ENCODE measurements at places on chromosomes 1 and 21.

GRCh38 chr1:41073971-41074370 lies 52.4 kb upstream of the SLFNL1 start:
- no peak for DNase-seq

DNA sequence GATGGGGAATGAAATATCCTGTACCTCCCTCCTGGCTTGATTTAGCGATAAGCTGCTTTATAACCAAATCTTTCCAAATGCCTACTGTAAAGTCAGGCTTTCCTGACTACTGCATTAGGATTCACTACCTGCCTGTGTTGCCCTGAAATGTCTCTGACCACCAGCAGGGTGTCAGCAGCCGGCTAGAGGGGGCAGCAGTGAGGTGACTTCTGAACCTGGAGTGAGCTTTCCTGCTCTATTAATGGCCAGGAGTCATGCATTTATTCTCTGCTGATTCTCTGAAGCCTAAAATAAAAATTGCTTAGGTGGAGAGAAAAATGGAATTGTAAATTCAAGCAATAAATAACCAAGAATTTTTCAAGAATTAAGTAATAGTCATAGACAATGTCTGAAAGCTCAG lies 2.5 kb downstream of the BACE2 start:
- no peak for DNase-seq

DNA sequence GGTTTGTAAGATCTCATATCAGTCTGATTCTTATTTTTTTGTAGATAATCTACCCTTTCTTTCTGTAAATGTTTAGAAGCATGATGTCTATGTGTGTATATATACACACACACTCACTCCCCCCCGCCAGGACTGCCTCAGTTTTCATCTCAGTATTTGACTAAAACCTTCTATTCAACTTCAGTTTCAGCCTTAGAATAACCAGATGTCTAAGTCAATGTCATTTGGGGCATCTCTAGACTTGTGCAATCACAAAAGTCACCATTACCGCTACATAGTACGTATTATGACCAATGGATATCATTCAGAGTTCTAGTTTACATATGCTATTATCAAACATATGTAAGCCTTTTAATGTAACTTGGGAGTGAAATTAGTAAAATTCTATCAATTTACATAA lies 53.3 kb upstream of the BOLA1 start:
- DNase-seq: peak; percentile 17

DNA sequence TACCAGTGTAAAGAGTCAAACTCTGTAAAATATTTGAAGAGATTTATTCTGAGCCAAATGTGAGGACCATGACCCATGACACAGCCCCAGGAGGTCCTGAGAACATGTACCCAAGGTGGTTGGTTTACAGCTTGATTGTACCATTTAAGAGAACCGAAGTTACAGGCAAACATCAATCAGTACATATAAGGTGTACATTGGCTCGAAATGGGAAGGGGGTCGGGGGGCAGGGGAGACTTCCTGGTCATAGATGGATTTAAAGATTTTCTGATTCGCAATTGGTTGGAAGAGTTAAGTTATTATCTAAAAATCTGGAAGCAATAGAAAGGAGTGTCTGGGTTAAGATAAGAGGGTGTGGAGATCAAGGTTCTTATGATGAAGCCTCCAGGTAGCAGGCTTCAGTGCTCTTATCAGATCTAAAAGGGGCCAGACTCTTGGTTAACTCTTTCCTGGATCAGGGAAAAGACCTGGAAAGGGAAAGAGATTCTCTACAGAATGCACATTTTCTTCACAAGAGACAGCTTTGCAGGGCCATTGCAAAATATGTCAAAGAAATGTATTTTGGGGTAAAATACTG lies 47.5 kb upstream of the NTPCR start:
- no peak for DNase-seq

- DNase-seq: no peak
These were observed 200.9 kb downstream of the RPS6KC1 start for GRCh38 chr1:213251972-213252371.

DNA sequence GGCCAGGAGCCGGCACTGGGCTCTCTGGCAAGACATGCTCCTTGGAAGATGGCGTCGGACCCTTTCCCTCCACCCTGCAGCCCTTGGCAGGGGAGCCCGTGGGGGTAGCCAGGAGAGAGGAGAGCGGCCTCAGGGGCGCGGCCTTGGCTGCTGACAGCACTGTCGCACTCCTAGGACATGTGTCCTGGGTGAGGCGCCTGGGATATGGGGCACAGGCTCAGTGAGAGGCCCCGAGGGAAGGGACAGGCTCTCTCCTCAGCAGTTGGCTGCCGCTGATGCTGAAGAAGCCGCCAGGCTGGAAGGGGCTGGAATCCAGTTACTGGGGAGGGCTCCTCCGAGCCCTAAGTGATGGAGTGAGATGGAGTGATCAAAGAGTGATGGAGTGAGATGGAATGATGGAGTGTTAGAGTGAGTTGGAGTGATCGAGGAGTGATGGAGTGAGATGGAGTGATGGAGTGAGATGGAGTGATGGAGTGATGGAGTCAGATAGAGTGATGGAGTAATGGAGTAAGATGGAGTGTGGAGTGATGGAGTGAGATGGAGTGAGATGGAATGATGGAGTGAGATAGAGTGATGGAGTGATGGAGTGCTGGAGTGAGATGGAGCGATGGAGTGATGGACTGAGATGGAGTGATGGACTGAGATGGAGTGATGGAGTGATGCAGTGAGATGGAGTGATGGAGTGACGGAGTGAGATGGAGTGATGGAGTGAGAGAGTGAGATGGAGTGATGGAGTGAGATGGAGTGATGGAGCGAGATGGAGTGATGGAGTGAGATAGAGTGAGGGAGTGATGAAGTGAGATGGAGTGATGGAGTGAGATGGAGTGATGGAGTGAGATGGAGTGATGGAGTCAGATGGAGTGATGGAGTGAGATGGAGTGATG lies 27.6 kb upstream of the PKP1 start:
- no peak for DNase-seq

- no peak for DNase-seq
These were observed 49.4 kb downstream of the ZNF326 start for GRCh38 chr1:90044346-90044745.

DNA sequence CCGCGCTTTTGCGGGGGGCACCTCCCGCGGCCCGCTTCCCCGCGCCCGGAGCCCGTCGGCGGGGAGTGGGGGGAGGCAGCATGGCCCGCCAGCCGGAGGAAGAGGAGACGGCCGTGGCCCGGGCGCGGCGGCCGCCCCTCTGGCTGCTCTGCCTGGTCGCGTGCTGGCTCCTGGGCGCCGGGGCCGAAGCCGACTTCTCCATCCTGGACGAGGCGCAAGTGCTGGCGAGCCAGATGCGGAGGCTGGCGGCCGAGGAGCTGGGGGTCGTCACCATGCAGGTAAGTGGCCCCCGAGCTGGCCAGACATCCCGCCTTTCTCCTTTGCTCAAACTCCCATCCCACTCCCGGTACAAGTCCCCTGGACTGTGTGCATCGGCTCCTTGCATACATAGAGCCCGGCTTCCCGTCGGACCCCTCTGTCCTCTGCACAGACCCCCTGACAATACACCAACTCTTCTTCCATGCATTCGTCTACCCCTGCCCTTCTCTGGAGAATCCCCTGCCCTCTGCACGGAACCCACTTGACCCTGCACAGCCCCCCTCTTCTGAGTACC lies 812 bp downstream of the CACHD1 start:
- peak; percentile 36 for DNase-seq

DNA sequence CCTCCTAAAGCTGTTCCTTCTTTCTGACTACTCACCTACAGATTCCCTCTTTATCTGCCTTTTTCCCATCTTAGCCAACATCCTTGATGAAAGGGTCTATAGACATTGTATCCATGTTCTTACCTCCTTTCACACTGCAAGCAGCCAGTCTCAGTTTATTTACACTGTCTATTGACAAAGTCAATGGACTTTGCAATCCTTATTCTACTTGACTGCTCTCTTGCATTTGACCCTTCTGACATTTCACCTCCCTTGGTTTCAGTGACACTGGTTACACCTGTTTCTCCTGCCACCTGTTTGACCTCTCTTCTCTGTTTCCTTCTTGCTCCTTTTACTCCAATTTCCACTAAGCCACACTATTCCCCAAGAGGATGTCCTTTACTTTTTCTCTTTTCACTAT lies 224.0 kb upstream of the SNX7 start:
- DNase-seq: no peak

DNA sequence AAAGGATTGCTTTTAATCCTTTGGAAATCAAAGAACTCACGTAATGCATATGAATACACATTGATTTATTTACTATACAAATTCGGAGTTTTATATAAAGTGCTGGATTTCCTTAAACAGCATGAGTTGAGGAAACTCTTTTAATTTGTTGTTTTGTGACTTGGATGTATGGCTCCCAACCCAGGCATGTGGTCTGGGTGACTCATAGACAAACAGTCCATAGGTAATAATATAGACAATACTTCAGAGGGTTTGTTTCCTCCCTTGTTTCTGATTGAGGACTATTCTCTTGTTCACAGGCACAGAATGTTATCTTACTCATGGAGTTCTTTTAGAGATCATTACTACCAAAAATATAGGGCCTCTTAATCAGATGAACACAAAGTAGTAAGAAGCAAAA lies 43.8 kb downstream of the XPR1 start:
- no peak for DNase-seq

DNA sequence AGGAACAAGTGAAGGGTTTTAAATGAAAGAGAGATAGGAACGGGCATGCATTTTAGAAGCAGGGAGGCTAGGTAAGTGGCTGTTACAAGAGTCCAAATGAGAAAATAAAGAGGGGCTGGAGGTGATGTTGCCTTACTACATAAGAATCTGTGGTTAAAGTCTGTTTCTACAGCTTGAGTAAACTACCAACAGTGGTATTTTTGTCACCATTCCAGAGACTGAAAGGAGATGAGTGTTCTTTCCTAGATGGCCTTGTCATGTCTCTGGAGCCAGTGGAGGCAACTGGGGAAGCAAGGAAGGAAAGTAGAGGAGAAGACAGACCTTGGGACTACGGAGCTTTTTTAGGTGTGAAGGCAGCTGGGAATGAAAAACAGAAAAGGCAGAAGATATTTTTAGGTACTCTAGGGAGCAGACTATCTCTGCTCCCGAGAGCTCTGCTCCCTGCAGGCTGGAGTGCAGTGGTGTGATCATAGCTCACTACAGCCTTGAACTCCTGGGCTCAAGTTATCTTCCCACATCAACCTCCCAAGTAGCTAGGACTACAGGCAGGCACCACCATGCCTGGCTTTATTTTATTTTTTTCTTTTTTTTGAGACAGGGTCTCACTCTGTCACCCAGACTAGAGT lies 12.2 kb downstream of the HDAC1 start:
- DNase-seq: no peak

DNA sequence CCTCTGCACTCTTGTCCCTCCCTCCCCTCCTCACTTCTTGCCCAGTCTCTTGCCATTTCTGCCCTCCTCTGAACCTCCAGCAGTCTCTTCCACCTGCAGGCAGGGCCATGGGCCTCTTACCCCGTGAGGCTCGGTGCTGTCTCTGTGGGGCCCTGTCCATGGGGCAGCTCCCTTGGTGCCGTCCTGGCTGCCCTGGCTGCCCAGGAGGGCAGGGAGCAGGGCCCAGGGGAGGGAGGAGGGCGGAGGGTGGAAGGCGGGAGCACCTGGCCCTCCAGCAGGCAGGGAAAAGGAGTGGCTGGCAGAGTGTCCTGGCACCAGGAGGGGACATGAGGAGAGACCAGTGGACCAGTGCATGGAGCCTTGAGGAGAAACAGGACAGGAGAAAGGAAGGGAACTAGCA lies at the start of gene RORC:
Gene RORC (minus strand): TSS at position 198 of the 400 bp plus-strand sequence. CDS start 38 bp downstream, at position 160.
- DNase-seq: no peak

GRCh38 chr1:32338637-32339145 lies 2.7 kb upstream of the MARCKSL1 start:
- DNase-seq: no peak

DNA sequence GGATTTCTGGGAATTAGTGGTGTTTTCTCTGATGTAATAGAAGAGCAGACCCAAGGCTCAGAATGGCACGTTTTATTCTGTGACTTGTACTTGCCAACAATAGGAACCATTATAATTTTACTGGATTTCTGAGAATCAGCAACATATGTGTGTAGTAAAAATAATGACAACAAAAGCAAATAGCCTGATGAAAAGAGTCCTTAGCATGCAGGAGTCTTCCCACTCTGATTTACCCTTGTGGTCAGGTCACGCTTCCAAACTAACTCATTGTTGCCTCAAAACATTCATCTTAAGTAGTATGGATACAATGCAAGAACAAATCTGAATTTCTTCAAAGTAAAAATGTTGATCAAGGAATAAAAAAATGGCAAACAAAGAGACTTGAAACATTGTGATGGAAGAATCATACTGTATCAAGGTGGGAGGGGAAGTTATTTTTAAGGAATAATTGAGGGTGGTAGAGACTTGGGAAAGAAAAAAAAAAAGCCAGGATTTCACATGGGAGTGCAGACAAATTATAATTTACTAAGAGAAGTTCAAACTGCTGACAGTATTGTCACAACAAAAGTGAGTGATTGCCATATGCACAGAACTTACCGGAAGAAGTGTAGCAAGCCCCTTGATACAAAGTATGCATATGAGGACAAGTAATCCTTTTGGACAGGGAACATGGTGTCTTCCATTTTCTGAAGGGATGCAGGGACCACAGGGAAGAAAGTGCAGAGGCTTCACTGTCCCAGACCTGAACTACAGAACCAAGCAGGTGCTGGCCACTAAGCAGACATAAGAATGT lies 31.2 kb upstream of the RGL1 start:
- DNase-seq: no peak

DNA sequence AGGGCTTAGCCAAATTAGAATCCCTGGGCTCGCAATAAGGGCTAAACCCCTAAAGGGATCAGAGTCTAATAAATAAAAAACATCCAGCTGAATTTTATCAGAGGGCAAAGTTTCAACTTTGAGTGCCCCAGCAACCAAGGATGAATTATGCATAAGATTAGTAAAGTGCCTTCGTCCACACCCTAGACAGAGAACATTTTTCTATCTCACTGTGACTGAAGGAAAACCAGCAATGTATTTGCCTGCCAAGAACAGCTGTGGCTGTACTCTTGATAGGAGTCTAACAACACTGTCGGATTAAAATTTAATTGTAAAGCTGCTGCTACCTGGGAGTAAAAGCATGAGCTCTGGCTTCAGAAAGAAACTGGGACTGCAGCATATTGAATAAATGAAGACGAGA lies 23.3 kb downstream of the WNT2B start:
- DNase-seq: no peak

DNA sequence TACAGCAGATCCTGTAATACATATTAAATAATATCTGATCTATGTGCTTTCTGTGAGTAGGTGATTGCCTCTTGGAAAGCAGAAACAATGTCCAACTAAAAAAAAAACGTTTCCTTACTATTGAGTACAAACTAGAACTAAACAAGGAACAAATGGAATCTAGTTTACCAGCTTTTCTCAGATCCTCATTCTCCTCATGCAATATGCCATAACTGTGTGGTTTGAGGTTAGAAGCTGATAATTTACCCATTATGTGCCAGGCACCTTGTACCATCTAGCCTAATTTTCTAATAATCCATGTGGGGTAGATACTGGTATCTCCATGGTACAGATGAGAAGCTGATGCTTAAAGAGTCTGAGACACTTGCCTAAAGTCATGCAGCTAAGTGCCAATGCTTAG lies 154.7 kb downstream of the PTGER3 start:
- no peak for DNase-seq
